ENCODE measurements at places on chromosomes 2 and 18.
A peak's percentile ranks its signal among the peaks of the same experiment; 100 is the strongest.

DNA sequence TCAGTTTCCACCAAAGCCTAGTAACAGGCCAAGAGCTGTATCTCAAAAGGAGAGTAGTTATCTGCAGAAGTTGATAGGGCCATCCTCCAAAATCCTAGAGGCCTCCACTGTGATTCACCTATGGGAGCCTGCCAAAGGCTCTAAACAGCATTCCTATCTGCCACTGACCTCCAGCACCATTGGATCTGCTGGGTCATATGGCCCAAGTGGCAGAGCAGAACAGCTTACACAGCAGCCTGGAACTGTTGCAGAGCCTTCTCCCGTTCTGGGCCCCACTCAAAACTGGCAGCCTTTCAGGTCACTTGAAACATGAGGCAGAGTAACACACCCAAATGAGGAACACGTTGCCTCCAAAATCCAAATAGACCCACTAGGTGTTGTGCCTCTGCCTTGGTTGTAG, 345.2 kb upstream of the RND3 start:
- H3K27me3 ChIP-seq: no peaks in the 10 kb centered on the region
- DNase-seq: no peak
- H3K27ac ChIP-seq: no peak overlapping the region
- H3K36me3 ChIP-seq: no peaks in the 10 kb centered on the region
- no peaks in the 10 kb centered on the region for H3K4me1 ChIP-seq
- no peak overlapping the region for H3K4me3 ChIP-seq

- H3K36me3 ChIP-seq: no peaks in the 10 kb centered on the region
- H3K27me3 ChIP-seq: peaks cover 12% of the 10 kb centered on the region
- no peak overlapping the region for H3K4me3 ChIP-seq
- H3K27ac ChIP-seq: no peak overlapping the region
- DNase-seq: no peak
Measured at GRCh38 chr18:48490641-48491293, 48.1 kb upstream of the CTIF start.

DNA sequence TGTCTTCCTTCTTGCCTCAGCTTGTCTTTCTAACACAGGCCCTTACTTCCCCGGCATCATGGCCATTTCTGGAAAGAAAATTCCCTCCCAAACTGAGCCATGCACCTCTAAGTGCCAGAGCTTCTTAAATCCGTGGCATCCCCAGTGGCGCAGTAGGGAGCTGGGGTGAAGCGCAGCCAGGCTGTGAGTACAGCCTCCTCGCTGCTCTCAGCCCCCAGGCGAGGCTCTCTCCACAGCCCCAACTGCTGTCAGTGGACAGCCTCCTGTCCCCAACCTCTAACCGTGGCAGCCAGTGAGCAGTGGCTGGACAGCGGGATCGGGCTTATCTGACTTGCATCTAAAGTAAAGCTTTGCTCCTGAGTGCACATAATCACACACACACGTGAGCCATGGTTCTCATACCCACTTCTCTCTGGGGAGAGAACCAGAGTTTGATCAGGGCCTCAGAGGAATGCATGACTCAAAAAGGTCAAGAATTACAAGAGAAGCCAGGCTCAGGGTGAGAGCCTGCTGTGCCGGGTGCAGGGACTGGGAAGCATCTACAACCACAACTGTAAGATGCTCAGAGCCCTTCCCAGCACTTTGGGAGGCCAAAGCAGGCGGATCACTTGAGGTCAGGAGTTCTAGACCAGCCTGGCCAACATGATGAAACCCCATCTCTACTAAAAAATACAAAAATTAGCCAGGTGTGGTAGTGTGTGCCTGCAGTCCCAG, 50.7 kb downstream of the SFXN5 start:
- no peaks in the 10 kb centered on the region for H3K27me3 ChIP-seq
- H3K4me3 ChIP-seq: no peak overlapping the region
- no peaks in the 10 kb centered on the region for H3K4me1 ChIP-seq
- no peak for DNase-seq
- no peaks in the 10 kb centered on the region for H3K36me3 ChIP-seq
- H3K27ac ChIP-seq: no peak overlapping the region

GRCh38 chr2:200028998-200029397, 73.6 kb downstream of the MAIP1 start:
- DNase-seq: no peak
- peaks cover 13% of the 10 kb centered on the region for H3K27me3 ChIP-seq
- H3K36me3 ChIP-seq: no peaks in the 10 kb centered on the region
- no peaks in the 10 kb centered on the region for H3K4me1 ChIP-seq

GRCh38 chr2:146997945-146998344, 846.9 kb upstream of the ACVR2A start:
- no peaks in the 10 kb centered on the region for H3K27me3 ChIP-seq
- no peaks in the 10 kb centered on the region for H3K4me1 ChIP-seq

- peak overlapping the region; percentile 88 for H3K27ac ChIP-seq
- H3K4me3 ChIP-seq: peak overlapping the region; percentile 35
- peaks cover 91% of the 10 kb centered on the region for H3K4me1 ChIP-seq
- peak; percentile 76 for DNase-seq
Measured at GRCh38 chr2:12502759-12503158, 214.0 kb upstream of the TRIB2 start.

DNA sequence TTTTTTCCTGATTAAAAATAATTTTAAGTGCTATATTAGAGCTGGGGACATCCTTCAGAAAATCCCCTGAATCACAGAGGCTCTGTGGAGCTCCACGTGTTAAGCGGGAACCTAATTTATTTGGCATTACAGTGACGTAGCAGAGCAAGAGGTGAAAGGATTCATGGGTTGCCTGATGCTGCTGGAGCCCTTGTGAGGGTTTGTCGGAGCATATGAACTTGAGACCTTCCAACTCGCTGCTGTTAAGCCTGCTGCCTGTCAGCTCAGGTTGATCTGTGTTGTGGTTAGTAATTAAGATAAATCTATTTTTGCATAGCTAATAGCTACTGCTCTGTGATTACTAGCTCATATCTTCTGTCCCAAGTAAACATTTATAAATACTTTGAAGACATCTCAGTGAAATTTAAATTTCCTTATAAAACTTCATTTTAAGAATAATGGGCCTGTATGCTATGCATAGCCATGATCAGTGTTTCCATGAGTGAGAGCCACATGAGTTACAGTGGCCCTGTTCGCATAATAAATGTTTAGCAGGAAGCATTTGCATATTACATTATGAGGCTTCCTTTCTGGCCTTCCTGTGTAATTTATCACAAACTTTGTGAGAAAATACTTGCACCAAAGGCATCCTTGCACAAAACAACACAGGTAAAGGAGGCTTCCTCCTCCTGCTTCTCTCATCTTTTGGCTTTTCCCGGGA, 438.9 kb downstream of the PTPRM start:
- no peaks in the 10 kb centered on the region for H3K27me3 ChIP-seq
- no peak overlapping the region for H3K4me3 ChIP-seq
- no peaks in the 10 kb centered on the region for H3K36me3 ChIP-seq
- H3K4me1 ChIP-seq: no peaks in the 10 kb centered on the region
- DNase-seq: peak; percentile 5

- no peak overlapping the region for H3K4me3 ChIP-seq
- no peak overlapping the region for H3K27ac ChIP-seq
- DNase-seq: no peak
- H3K36me3 ChIP-seq: no peaks in the 10 kb centered on the region
Measured at GRCh38 chr2:106867196-106867953, 18.6 kb downstream of the ST6GAL2 start.

GRCh38 chr2:152028182-152028862, 70.5 kb downstream of the CACNB4 start:
- H3K36me3 ChIP-seq: no peaks in the 10 kb centered on the region
- no peak overlapping the region for H3K27ac ChIP-seq

- no peak overlapping the region for H3K27ac ChIP-seq
- H3K4me3 ChIP-seq: no peak overlapping the region
- peaks cover 12% of the 10 kb centered on the region for H3K27me3 ChIP-seq
- no peaks in the 10 kb centered on the region for H3K36me3 ChIP-seq
Measured at GRCh38 chr2:192005211-192005610, 158.3 kb upstream of the CAVIN2 start.

- H3K27me3 ChIP-seq: no peaks in the 10 kb centered on the region
- H3K4me3 ChIP-seq: peak overlapping the region; percentile 14
- peaks cover 21% of the 10 kb centered on the region for H3K4me1 ChIP-seq
- H3K27ac ChIP-seq: peak overlapping the region; percentile 25
- H3K36me3 ChIP-seq: no peaks in the 10 kb centered on the region
- DNase-seq: no peak
Measured at GRCh38 chr2:238494573-238494961, 67.8 kb downstream of the ASB1 start.

- H3K4me3 ChIP-seq: peak overlapping the region; percentile 55
- peaks cover 5% of the 10 kb centered on the region for H3K27me3 ChIP-seq
- H3K4me1 ChIP-seq: peaks cover 16% of the 10 kb centered on the region
- peak overlapping the region; percentile 39 for H3K27ac ChIP-seq
- H3K36me3 ChIP-seq: peaks cover 3% of the 10 kb centered on the region
Measured at GRCh38 chr2:151614606-151615306, 119.5 kb downstream of the NEB start.

- H3K4me1 ChIP-seq: no peaks in the 10 kb centered on the region
- no peak overlapping the region for H3K4me3 ChIP-seq
- no peaks in the 10 kb centered on the region for H3K36me3 ChIP-seq
Measured at GRCh38 chr2:42558827-42559226, 9.6 kb upstream of the MTA3 start.

DNA sequence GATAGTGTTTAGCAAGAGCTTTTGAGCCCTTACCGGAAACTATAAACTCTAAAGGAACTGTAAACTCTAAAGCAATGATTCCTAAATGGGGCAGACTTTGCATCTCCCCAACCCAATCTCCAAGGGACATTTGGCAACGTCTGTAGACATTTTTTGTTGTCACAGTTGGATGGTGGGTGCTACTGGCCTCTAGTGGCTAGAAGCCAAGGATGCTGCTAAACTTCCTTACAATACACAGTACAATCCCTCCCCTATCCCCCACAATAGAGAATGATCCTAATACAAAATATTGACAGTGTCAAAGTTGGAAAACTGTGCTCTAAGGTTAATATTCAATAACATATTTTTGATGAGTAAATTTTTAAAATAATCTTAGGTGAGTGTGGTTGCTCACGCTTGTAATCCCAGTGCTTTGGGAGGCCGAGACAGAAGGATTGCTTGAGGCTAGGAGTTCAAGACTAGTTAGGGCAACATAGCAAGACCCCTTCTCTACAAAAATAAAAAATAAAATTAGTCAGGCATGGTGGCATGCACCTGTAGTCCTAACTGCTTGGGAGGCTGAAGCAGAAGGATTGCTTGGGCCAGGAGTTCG, 66.7 kb downstream of the PTPN4 start:
- H3K36me3 ChIP-seq: peaks cover 8% of the 10 kb centered on the region
- no peak overlapping the region for H3K4me3 ChIP-seq
- H3K27me3 ChIP-seq: no peaks in the 10 kb centered on the region
- H3K4me1 ChIP-seq: peaks cover 18% of the 10 kb centered on the region
- H3K27ac ChIP-seq: no peak overlapping the region

DNA sequence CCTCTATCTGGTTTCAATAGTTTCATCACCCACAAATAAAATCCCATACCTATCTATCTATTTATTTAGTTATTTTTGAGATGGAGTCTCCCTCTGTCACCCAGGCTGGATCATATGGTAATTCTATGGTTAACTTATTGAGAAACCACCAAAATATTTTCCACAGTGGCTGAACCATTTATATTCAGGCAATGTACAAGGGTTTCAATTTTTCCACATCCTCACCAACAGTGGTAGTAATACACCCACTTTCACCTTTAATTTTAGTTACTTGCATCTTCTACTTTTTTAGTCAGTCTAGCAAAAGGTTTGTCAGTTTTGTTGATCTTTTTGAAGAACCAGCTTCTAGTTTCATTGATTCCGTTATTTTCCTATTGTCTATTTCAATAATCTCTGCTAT, 46.1 kb upstream of the PHLPP1 start:
- H3K27me3 ChIP-seq: peaks cover 2% of the 10 kb centered on the region
- H3K27ac ChIP-seq: no peak overlapping the region
- H3K4me3 ChIP-seq: no peak overlapping the region
- DNase-seq: no peak

GRCh38 chr2:158616480-158617000, 159.8 kb downstream of the PKP4 start:
- H3K27ac ChIP-seq: no peak overlapping the region
- peaks cover 2% of the 10 kb centered on the region for H3K36me3 ChIP-seq
- H3K27me3 ChIP-seq: no peaks in the 10 kb centered on the region
- H3K4me1 ChIP-seq: no peaks in the 10 kb centered on the region
- H3K4me3 ChIP-seq: no peak overlapping the region
- no peak for DNase-seq

DNA sequence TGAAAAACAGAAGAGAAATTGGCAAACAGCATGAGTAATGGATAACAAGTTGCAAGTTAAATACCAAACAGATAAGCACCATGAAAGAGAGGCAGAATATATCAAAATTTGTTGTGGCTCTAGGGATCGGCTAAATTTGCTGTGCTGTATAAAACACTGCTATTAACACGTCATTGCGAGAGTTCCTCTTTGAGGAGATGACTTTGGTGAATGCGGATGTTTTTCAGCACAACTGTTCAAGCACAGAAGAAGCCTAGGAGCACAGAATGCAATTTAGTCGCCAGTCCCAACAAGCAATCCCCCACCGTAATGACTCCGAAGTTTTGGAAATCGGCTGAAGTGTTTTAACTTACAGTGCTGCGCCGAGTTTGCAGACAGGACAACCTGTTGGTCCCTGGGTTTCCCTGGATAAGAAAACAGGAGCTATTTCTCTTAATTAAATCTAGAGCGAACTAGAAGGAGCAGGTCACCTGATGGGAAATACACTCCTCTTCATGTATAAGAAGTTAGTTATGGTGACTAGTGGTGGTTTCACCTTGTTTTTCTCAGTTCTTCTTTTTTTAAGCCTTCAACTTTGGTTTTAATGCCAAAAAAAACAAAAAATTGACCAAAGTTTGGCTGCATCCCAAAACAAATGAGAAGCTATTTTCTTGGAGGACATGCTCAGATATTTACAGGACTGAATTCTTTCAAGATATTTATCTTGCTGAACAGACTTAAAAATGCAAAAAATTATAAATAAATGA, 454.1 kb upstream of the SALL3 start:
- H3K36me3 ChIP-seq: no peaks in the 10 kb centered on the region
- no peaks in the 10 kb centered on the region for H3K27me3 ChIP-seq
- no peak for DNase-seq

GRCh38 chr2:109493176-109493935, 120.4 kb downstream of the SEPTIN10 start:
- no peaks in the 10 kb centered on the region for H3K27me3 ChIP-seq
- H3K36me3 ChIP-seq: no peaks in the 10 kb centered on the region
- H3K27ac ChIP-seq: no peak overlapping the region
- no peaks in the 10 kb centered on the region for H3K4me1 ChIP-seq

All from activated CD4-positive, alpha-beta T cell treated with anti-CD3 and anti-CD28 coated beads, Interleukin-2, amount 10 ng/mL, durations not matched to agents 24 days and 14 days (primary cell).